T-helper 22 cell (primary cell): ENCODE measurements at places on chromosomes 1 and 21.
A peak's percentile ranks its signal among the peaks of the same experiment; 100 is the strongest.

DNA sequence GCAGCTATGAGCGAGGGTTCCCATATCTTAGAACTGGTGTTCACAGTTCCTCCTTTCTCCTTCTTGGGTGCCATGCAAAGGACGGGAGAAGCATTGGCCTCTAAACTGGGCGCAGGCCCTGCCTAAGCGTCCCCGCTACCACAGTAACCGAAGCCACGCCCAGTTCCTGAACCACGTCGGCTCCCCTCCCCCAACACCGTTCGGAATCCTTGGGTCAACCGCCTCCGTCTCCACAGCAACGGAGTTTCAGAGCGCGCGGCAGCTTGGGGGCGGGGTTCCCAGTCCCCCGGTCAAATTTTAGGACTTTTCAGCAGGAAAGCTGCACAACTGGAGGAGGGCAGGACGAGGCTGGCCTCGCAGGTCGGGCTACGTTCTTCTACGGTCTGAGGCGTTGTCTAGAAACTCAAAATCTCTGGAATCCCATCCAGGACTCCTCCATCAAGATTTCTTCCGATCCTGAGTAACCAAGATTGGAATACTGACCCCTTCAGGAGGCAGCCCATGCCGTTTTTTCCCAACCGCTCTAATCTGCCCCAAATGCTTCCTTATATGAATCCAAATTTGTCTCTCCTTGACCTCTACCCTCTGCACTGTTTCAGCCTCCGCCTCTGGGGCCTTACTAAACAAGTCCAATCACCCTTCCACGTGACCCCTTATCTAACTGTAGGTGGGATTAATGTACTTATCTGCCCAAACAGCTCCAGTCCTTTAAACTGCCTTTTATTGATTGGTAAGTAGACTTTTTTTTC, at the start of gene SPAG17:
SPAG17 (minus strand) TSS at position 145 of the 749 bp plus-strand sequence; CDS start at position 74, 71 bp downstream.
- no peak for DNase-seq

GRCh38 chr21:26850116-26850643, 5.0 kb upstream of the ADAMTS1 start:
- DNase-seq: no peak

- no peak for DNase-seq
These were observed 74.7 kb upstream of the EFHD2 start for GRCh38 chr1:15334995-15335394.

DNA sequence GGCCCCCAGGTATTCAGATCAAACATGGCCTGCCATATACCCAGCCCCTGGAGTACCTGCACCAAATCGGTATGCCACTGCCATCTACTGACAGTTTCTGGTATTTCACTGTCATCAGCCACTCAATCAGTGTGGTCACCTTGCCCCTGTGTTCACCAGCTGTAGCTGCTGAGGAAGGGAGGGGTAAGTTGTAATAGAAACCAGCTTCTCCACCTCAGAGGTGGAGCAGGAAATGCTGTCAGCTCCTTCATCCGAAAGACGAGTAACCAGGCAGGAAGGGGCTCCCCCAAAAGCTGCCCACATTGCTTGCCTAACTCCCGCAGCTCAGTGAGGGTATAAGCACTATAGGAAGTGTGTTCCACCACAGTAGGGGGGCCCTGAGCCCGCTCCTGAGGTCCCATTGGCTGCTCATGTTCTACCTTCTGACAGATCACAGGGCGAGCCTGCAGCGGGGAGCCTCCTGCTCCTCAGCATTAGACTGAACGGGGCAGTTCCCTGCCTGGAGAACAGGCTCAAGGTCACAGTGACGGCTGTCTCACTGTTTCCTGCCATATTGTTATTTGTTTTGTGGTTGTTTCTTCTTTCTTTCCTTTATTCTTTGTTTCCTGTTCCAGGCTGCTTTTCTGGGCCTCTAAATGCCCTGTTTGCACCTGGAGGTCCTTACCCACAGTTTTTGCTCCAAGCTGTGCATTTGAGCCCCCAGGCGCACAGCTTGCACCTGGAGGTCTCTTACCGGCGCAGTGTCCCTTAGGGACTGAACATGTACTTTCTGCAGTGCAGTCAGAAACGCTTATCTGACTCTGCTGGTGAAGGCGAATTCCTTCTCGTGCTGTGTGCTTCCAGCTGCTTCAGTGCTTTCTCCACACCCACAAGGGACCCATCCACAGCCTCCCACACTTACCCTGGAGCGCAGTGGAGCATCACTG, 1638.3 kb downstream of the MRPL39 start:
- DNase-seq: peak; percentile 29

GRCh38 chr1:61581251-61581650, 143.7 kb downstream of the TM2D1 start:
- DNase-seq: no peak

- no peak for DNase-seq
These were observed 377.4 kb upstream of the RUNX1 start for GRCh38 chr21:35426469-35426868.

DNA sequence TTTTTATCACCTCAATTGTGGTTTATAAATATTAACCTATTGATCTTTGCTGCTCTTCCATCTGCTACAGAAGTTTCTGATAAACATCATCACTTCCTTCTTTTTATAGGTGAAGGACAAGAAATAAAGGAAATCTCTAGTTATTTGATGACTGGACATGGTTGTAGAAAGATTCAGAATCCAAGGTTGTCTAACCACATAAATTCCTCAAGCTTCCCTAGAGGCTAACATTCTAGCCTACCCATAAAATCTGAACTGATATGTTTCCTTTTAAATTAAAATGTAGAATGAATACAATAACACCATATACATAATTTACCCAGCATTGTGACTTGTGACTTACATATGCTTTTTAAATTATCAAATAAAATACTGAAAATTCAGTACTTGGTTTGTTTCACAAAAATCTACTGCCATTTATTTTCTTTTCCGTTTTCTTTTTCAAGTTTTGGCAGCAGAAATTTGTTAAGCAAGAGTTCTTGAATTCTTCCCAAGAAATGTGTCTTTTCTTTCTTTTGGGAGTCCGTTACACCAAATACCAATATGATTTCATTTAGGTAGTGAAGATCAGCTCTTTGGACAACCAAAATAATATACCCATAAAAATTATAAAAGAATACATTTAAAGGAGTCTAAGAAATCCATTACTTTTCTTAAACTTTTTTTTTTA, 513.2 kb upstream of the ADGRL2 start:
- DNase-seq: no peak

- no peak for DNase-seq
These were observed 241.7 kb upstream of the NEGR1 start for GRCh38 chr1:72524021-72524420.

DNA sequence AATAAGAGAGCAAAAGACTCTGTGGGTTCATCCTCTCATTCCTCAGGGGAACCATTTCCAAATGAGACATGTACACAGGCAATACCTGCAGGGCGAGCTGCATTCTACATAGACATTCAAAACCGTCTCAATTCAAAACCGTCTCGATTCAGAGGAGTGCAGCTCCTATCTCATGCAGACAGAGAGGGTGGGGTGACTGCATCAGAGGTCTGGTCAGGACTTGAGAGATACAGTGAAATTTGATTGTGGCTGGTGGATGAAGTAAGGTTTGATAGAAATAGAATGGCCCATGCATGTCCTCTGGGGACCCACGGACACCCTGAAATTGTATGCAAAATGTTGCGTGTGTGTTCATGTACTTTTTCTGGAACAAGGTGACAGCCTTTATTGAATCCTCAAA, 27.3 kb downstream of the TEX35 start:
- DNase-seq: no peak

DNA sequence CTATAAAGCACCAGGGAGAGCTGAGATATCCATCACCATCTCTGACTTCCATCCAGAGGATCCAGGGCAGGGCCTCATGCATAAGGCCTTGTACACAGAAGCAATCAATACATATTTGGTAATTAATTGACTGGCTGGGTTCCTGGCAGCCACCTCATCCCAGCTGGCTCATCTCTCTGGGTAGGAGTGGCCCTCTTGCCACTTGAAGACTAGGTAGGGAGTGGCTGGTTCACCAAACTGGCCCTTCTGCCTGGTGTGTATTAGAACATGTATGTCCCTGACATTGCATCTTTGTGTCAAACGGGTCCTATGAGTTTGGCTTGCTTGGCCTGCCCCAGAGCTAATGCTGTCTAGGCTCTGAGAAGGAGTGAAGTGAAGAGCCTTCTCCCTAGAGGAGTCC, 11.8 kb downstream of the NUAK2 start:
- no peak for DNase-seq

GRCh38 chr1:81800695-81801650, at the start of gene ADGRL2:
ADGRL2 (plus strand) TSS chr1:81800934; CDS start chr1:81836985, 36,051 bp downstream.
- DNase-seq: no peak

- DNase-seq: no peak
These were observed 56.9 kb downstream of the ATP1A1 start for GRCh38 chr1:116429821-116430374.

DNA sequence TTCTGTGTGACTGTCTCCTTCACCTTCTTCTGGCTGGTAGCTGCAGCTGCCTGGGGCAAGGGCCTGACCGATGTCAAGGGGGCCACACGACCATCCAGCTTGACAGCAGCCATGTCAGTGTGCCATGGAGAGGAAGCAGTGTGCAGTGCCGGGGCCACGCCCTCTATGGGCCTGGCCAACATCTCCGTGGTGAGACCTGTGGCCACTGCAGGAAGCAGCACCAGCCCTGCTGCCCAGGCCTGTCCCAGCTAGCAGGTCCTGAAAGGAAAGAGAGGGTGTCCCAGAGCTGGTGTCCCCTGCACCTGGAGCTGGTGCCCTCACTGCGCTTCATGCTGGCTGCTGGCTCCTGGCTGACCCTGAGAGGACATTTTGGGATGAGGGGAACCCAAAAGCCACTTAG, 5.9 kb upstream of the ATXN7L2 start:
- no peak for DNase-seq

DNA sequence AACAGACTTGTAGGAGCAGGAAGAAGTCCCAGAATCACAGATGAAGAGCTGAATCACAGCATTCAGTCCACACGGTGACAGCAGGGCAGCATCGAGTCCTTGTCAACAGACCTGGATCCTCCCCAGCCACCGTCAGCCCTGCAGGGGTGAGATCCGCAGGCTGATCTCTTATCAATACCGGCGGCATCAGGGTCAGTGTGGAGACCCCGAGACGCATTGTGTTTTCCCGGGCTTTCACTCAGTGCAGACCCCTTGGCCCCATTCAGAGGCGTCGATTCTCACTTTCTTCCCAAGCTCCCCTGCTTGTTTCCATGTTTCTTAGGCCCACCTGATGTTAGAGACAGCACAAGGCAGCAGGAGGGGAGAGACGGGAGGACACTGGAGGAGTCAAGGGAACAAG, 609.6 kb downstream of the PTPRU start:
- DNase-seq: no peak

GRCh38 chr21:44710294-44710665, 1.1 kb downstream of the TSPEAR start:
- DNase-seq: no peak

DNA sequence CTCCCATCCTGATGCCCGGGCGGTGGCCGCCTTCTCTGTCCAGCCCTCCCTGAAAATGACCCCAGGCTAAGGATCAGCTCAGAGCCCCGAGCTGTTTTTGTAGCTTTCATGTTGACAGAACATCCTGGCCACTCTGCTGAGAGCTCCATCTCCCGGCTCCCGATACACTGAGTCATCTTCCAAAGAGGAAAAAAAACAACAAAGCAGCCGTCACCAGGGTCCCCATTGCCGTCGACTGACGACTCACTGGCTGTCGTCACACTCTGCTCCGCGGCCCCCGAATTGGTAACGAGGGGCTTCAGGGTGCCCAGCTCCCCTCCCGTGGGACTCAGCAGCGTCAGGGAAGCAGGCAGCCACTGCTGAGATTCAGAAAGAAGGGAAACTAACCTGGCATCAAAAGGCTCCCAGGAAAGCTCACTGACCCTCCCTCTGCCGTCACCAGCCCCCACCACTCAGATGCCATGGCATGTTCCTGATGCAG, 67.2 kb downstream of the CD46 start:
- DNase-seq: no peak

GRCh38 chr1:117581391-117581943, 24.4 kb upstream of the TENT5C start:
- DNase-seq: no peak

GRCh38 chr1:65360648-65361047, 51.3 kb downstream of the DNAJC6 start:
- no peak for DNase-seq

GRCh38 chr1:212607913-212608391, 609 bp upstream of the ATF3 start:
- DNase-seq: no peak

DNA sequence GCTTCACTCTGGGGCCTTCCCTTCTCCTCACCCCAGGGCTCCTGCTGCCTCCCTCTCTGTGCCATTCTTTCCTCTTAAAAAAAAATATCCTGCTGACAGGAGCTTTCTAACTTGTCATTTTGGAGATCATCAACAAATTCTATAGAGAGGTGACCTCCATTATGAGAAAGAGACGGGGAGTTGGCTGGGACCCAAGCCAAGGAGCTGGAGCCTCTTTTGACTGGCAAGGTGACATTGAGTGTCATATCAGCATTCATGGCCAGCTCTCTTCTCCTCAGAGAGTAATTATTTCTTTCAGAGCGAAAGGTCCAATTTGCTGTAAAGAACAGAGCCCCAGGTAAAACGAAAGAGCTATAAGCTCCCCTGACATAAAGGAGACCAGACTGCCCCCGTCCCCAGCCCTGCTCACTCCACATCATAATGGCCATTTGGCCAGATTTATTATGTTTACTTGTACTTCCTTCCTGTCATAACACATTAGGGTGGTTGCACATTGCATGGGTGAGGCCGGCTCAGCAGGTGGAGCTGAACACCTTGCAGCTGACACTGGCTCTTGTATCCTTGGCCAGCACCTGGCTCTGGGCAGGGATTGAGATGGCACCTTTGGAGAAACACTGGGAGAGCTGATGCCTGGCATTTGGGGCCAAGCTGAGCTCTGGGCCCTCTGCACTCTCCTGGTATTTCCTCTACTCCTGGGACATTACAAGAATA, 404.0 kb upstream of the VAMP3 start:
- DNase-seq: no peak

- no peak for DNase-seq
These were observed 209.5 kb downstream of the ZP4 start for GRCh38 chr1:237681210-237681609.

DNA sequence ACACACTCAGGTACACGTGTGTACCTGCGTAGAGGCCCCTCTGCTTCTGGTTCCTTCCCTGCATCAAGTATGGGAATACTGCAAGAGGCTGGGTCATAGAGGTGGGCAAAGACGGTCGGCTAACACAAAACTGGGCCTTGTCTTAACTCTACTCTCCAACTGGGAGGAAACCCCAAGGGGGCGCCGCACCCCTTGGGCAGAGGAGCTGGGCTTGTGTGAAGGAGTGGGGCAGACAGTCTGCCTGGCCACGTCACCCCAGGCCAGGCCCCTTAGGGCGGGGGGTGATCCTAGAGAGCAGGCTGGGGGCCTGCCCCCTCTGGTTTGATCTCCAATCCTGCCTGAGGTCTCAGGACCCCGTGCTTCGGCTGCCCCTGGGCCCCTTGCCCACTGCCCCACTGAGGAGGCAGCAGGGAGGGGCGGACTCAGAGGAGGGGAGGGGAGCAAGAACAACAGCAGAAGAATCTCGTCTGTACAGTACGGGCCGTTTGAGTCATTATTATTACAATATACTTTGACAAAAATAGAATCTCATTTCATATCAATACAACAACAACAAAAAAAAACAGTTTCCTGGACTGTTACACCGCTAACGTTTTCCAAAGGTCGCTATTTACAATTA, 34.7 kb downstream of the MEF2D start:
- DNase-seq: no peak

- no peak for DNase-seq
These were observed 282.5 kb downstream of the RGS7 start for GRCh38 chr1:241074507-241074906.
